ENCODE measurements at places on chromosomes 1 and 21.

DNA sequence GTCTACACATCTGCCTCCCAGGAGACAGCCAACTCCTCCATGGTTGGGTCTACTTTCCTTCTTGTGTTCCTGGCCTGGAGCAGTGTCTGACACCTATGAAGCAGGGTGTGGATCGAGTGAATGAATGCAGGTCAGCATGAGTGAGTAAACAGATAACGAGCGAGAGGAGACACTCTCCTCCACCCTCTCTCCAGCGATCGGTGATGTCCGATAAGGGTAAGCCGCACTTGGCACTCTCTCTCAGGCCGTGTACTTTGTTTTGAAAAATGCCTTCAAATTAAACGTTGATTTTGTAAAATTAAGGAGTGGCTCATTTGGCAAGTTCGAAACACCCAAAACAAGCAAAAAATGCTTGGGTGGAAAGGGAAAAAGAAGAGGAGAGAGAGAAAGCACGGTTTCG is 43.8 kb upstream of the DMRTB1 start:
- DNase-seq: no peak

GRCh38 chr21:46148106-46148505 is 7.3 kb downstream of the FTCD start:
- DNase-seq: no peak

DNA sequence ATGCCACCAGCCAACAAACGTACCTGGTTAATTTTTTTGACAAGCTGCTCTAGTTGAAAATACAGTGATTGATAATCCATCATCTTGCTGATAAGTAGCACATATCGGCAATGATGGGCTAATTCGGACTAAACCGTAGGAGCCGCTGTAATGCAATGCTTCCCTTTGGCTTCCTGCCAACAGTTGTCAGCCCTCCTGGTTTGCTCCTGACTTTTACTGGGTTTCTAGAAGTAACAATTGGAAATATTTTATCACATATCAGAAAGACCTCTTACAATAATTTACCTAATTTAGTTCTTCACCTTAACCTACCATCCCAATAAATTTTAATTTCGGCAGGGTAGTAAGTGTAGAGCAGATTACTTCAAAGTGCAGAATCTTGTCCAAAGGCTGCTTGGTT is 148.5 kb downstream of the DHRS3 start:
- DNase-seq: no peak

GRCh38 chr1:96445302-96445701 is 276.3 kb upstream of the PTBP2 start:
- DNase-seq: no peak

DNA sequence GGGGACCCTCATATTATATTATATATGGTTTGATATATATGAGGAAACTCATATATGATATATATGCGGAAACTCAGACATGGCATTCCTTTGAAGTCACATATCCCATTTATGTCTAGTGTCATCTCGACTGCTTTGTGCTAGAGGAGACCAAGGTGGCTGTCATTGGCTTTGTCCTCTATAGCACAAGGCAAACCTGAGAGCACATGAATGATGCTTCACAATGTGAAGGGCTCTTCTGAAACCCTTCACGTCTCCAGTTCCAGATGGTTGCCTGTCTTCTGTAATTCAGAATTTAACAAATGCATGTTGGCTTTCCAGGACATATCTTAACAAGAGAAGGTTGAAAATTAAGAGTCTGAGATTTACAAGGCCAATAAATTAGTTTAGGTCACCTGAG is 303.6 kb downstream of the BARHL2 start:
- DNase-seq: no peak

GRCh38 chr1:19414515-19415121 is 70.7 kb downstream of the CAPZB start:
- no peak for DNase-seq

DNA sequence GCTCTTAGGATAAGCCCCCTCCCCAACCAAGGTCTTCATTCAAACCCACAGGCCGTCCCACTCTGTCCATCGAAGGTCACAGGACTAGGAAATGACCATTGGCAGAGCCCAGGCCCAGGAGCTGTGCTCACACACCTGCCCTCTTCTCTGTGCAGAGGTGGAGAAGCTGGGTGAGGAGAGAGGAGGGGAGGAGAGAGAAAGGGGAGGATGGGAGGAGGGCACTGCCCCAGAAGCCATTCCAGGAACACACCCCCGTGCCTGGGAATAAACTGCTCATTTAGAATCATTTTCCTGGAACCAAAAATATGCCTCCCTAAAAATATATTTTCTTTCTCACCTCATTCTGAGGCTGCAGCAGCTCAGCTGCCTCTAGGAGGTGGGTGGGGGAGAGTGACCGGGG is 6.4 kb upstream of the SDC3 start:
- no peak for DNase-seq

- DNase-seq: no peak
Observed at GRCh38 chr1:119375366-119375765, 6.8 kb downstream of the HAO2 start.

DNA sequence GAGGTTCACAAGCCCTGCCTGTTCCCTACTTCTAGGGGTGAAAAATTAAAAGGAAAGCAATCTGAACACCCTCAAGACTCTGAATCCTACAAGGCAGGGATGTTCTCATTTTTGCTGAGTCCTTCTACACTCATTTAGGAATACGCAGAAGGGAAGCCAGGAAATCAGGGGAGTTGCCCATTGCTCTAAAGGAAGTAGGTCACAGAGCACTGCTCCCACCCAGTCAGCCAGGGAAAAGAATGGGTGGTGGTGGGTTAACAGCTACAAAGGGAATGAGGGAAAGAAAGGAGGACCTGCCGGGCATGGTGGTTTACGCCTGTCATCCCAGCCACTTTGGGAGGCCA is 2.4 kb upstream of the CTTNBP2NL start:
- no peak for DNase-seq

DNA sequence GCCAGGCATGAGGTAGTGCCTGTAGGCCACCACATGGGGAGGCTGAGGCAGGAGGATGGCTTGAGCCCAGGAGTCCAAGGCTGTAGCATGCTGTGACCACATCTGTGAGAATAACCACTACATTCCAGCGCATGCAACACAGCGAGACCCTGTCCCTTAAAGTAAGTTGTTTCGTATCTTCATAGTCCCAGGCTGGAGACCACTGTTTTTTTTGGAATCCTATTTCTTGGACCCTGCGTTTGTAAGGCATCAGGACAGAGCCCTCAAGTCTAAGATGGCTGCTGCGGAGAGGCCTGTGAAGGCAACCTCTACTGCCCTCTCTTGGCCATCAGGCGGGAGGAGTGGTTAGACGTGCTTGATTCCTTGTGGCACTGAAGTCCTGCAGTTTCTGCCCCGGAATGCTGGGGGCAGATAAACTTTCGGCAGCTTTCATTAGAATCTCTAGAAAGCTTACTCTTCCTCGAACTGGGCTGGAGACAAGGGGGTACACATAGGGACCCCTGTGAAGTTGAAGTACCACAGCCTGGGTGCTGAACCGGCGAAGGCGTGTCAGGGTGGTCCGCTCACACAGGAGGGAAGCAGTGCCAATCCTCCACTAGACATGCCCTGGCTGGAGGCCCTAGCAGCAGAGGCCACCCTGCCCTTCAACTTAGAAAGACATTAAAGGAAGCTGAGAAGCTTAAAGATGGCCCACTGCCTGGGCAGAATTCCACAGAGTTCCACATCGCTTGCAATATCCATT is 36.6 kb downstream of the RABIF start:
- DNase-seq: peak; percentile 50

- DNase-seq: peak; percentile 36
Observed at GRCh38 chr1:228059634-228060457, 22.7 kb upstream of the ARF1 start.

DNA sequence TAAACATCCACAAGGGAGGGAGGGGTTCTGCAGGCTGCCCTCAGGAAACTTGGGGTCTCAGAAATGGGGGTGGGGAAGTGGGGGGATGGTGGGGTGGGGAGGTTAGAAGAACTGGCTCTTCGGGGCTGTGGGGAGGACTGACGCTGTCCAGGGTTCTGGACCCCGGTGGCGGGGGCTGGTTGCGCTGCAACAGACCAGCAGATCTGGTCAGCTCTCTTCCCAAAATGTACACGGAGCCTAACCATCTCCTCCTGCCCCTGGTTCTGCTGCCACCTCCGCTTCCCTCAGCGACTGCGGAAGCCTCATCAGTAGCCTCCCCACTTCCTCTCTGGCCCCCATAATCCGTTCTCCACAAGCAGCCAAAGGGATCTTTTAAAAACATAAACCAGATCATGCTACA is 29.3 kb upstream of the C1QA start:
- DNase-seq: no peak

- DNase-seq: no peak
Observed at GRCh38 chr1:173889885-173890284, 21.7 kb downstream of the ZBTB37 start.

GRCh38 chr21:40809673-40810197 is 37.2 kb downstream of the DSCAM start:
- DNase-seq: no peak

DNA sequence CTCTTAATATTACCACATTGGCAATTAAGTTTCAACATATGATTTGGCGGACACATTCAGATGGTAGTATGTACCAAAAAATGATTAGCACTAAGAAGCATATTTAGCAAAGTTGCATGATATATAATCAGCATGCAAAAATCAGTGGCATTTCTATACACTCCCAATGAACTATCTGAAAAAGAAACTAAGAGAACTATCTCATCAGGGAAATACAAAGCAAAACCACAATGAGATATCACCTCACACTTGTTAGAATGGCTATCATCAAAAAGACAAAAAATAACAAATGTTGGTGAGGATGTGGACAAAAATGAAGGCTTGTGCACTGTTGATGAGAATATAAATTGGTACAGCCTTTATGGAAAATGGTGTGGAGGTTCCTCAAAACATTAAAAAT is 31.4 kb upstream of the DENND1B start:
- DNase-seq: no peak

- DNase-seq: no peak
Observed at GRCh38 chr1:57249511-57249910, 174.3 kb downstream of the DAB1 start.

GRCh38 chr1:228149406-228150119 is at the start of gene GJC2:
TSS of gene GJC2 (plus strand) at chr1:228149930. CDS start at chr1:228157759, 7,829 bp downstream.
- DNase-seq: peak; percentile 10

GRCh38 chr1:26994020-26994786 is 711 bp downstream of the TRNP1 start:
- peak; percentile 28 for DNase-seq

DNA sequence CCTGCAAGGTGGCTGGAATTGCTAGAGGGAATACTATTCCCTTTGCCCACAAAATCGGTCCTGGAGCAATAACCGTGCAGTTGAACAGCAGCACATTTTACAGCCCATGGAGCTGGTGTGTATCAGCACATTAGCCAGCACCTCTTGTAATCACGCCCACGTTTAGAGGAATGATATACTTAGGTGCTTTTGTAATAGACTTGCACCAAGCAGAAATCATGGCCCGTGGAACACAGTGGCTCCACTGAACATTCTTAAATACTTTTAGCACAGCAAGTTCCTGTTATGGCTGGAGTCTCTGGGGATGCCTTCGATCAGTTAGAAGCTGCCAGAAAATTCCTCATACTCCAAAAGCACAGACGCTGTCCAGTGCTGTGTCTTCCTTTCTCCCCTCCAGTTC is 218.1 kb upstream of the FAM78B start:
- no peak for DNase-seq

- no peak for DNase-seq
Observed at GRCh38 chr21:18608226-18608625, 204.6 kb upstream of the TMPRSS15 start.

GRCh38 chr1:228148196-228148861 is 1.4 kb upstream of the GJC2 start:
- DNase-seq: no peak

DNA sequence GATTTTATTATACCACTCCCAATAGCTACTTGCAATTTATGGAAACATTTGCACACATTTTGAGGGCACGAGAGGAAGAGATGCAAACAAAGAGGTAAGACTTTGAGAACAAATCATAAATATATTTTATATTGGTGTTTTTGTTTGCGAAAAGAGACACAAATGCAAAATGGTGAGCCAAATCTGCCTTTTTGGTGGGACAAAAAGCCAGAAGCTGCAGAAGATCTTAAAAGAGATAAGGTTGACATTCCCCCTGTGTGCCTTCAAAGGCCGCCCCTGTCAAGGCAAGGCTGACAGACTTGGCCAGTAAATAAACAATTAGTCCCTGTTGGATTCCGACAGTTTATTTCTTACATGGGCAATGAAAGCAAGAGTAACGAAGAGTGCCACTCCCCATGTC is 122.8 kb downstream of the LBR start:
- no peak for DNase-seq

DNA sequence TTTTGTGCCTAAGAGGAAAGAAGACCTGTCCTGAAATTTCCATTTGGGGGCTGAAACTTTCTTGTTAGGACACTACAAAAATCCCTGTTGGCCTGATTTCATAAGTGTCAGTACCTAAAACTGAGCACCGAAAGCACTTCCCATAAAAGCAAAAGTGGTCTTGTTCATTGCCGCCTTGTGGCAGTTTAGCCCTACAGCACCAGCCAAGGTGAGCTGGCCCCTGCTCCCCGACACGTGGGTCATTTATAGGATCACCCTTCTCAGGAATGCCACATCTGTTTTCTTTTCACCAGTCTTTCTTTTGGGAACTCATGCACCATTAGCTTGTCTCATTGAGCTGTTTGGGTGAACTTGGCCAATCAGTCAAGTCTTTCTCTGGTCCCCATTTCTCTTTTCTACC is 155.8 kb upstream of the KAZN start:
- no peak for DNase-seq

DNA sequence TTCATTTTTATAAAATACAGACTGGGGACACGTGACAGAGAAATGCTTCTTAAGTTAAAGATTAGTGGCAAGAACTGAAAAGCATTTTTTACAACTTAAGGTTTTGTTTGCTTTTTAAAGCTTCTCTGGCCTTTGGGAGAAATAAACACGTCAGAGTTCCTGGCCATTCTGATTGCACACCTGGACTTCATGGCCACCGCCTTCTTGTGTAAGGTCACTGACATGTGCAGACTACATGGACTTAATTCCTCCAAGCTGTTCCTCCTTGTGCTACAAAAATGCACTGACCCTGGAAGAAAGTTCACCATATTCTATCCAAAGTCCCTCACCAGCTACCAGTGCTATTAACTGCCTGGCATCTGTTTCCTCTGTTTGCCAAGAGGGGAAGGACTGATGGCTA is 56.1 kb downstream of the GADD45A start:
- no peak for DNase-seq

DNA sequence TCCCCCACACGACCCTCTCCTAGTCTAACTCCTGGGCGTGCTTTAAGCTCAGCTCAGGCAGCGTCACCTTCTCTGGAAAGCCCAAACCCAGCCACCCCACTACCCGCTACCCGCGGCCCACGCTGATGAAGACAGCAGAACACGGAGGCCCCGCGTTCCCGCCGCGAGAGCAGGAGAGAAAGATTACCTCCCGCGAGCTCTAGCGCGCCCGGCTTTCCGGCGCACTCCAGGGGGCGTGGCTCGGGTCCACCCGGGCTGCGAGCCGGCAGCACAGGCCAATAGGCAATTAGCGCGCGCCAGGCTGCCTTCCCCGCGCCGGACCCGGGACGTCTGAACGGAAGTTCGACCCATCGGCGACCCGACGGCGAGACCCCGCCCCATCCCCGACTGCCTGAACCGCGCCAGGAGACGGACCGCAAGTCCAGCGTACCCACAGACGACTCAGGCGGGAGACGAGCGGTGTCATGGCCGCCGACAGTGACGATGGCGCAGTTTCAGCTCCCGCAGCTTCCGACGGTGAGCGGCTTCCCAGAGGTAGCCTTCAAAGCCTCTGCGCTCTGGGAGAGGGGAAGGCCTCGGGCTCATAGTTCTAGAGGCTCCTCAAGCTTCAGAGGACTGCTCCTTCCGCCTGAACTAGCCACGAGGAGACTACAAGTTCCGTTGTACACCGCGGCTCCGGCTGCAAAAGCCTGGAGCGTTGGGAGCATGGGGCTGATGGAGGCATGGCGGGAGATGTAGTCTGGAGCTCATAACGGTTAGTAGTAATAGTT is at the start of the genes MUTYH and TOE1:
Gene MUTYH (minus strand): TSS at position 652 of the 770 bp plus-strand sequence. CDS start 5,935 bp downstream, outside the sequence.
Gene TOE1 (plus strand): TSS at position 382 of the 770 bp plus-strand sequence. CDS start 83 bp downstream, at position 465.
- peak; percentile 93 for DNase-seq

GRCh38 chr1:6248161-6248776 is 4.3 kb downstream of the HES3 start:
- DNase-seq: no peak

All from CD8-positive, alpha-beta T cell (primary cell).